ENCODE measurements at places on chromosomes 6 and 20.
A peak's percentile ranks its signal among the peaks of the same experiment; 100 is the strongest.

GRCh38 chr20:57964011-57964862, 254.4 kb upstream of the PMEPA1 start:
- no peak for DNase-seq

DNA sequence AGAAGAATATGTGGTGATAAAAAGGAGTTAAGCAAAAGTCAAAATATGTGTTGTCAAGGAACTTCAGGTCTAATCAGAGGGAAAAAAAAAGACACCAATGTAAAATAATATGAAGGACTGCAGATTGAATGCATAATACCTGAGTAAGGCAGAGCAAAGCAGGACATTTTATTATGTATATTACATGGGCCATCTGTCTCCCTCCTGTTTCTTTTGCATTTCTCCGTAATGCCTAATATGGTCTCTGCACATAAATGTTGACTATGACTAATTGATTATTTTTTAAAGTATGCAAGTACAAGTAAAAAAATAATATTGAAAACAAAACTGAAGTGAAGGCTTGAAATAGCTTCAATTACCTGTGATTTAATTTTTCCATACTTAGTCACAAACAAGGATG, 384.7 kb upstream of the MAN1A1 start:
- DNase-seq, result no peak

GRCh38 chr6:114339706-114340105, 3.1 kb downstream of the HS3ST5 start:
- DNase-seq, result no peak

DNA sequence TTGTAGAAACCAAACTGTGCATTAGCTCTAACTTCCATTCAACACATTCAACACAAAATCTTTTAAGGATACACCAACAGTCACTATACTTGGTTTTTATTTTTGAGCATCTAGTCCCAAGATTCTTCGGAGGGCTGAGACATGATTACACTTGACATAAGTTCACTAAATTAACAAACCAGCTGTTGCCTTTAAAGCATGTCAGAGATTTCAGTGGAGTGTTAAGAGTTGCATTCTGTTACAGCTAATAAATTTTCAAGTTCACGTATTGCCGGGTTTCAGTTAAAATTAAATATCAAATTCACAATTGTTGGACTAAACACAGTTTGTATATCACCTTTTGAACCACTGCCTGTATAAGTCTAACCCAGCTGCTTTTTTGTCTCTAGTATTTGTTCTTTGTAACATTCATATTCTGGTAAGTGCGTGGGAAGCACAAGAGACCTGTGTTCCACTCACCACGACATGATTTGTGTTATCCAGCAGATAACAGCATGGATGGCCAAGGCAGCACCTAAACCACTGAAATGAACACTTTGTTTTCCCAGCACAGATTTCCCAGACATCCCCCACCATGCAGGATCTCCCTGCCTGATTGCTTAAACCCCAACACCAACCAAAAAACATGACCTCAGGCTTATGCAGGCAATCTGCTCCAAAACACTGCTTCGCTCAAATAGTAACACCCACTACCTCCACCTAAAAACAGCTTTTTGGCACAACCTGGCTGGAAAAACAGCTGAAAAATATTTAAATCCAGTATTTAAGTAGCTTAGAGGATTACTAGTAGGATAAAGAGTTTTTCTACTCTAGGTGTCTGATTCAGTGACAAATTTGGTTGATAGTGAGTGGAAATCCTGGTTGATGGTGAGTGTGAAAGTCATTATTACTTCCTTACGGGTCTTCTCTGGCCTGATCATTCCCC, 286.5 kb upstream of the NT5E start:
- no peak for DNase-seq

DNA sequence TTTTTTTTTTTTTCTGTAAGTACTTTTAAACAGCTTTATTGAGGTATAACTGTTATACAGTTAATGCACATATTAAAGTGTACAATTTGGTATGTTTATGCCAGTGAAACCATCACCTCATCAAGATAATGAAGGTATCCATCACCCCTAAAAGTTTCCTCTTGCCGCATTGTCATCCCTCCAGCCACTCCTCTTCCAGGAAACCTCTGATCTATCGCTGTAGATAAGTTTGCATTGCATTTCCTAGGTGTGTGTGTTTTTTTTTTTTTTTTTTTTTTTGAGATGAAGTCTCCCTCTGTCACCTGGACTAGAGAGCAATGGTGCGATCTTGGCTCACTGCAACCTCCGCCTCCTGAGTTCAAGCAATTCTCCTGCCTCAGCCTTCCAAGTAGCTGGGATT, 3.1 kb downstream of the SLX4IP start:
- no peak for DNase-seq

- DNase-seq, result no peak
Observed at GRCh38 chr6:2547355-2547754, 203.4 kb downstream of the MYLK4 start.

GRCh38 chr20:32784369-32785080, 22.3 kb downstream of the DNMT3B start:
- no peak for DNase-seq

GRCh38 chr6:50840112-50840810, 21.6 kb downstream of the TFAP2B start:
- DNase-seq, result no peak

GRCh38 chr6:28335040-28335563, 846 bp downstream of the ZSCAN31 start:
- DNase-seq, result no peak

- no peak for DNase-seq
Observed at GRCh38 chr6:11766589-11767450, 11.8 kb downstream of the ADTRP start.

DNA sequence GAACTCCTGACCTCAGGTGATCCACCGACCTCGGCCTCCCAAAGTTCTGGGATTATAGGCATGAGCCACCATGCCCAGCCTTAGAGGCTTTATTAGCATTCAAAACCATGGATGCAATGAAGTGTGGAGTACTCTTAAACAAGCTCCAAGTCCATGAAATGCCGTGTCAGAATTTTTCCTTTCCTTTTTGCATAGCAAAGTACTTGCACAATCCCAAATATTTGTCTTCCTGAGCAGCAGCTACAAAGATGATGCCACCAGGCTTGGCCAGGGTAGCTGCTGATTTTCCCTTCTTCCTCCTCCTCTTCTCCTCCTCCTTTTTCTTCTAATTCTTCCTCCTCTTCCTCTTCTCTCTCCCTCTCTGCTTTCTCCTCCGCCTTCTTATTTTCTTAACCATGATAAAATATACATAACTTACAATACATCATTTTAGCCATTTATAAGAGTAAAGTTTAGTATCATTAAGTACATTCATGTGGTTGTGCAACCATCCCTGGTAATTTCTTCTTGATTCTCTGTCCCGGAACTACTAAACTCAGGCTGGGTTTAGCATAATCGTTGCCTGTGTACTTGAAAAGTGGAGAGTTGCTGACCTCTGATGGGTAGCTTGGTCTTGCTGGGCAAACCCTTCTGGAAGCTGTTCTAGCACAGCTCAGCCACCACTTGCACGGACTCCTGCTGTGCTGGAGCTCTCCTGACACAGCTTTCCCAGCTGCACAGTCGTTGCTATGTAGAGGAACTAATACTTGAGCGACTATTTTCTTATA, 20.3 kb downstream of the MUCL3 start:
- DNase-seq, result no peak

GRCh38 chr20:49541733-49542513, 26.0 kb downstream of the PTGIS start:
- DNase-seq, result peak; percentile 8

GRCh38 chr6:79872986-79873385, 74.4 kb downstream of the ELOVL4 start:
- no peak for DNase-seq

GRCh38 chr6:83459663-83460062, 28.8 kb upstream of the ME1 start:
- no peak for DNase-seq

DNA sequence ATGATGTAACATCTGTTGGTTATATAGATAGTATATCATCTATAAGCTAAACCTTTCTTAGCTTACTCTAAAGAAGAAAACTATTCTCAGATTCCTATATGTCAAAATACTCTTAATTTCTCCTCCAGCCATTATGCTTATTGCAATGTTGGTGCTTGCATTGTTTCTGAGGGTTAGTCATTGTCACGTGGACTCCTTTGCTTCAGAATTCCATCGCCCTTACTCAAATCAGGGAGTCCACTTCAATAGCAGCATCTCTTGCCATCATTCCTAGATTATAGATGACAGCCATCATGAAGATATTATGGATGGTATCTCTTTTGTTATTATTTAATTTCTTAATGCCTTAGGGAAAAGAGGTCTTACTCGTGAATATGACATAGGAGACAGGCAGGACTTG, 776.1 kb downstream of the TENT5A start:
- DNase-seq, result no peak

GRCh38 chr6:44178424-44179071, 19.9 kb downstream of the CAPN11 start:
- no peak for DNase-seq

DNA sequence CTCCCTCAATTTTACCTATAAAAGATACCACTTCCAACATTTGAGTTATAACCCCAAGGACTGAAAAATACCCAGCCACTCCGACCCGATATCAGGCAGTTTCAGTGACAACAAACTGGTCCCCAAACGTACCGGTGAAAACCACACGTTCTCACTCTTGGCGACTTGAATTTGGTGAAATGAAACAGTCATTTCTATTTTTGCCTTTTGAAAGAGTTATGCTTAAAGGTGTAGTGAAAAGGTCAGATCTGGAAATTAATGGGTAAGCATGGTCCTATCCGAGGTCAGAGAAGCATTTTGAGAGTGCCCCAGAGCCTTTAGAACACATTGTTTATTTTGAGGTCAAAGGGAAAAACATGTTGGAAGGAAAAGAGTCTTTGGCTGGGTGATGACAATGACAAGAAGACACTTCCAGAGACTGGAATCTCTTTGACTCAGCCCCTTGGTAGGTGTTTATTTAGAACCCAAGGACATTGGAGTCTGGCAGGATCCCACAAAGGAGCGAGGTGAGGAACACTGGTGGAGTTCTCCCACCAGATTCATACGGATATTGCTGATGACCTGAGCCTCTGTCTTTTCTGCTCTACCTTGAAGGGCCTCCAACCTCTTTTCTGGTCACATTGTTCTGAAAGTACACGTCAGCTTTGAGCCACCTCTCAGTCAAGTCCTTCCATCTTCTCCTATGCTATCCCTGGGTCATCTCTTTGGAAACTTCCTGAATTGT, 235.0 kb downstream of the GMPR start:
- DNase-seq, result no peak

DNA sequence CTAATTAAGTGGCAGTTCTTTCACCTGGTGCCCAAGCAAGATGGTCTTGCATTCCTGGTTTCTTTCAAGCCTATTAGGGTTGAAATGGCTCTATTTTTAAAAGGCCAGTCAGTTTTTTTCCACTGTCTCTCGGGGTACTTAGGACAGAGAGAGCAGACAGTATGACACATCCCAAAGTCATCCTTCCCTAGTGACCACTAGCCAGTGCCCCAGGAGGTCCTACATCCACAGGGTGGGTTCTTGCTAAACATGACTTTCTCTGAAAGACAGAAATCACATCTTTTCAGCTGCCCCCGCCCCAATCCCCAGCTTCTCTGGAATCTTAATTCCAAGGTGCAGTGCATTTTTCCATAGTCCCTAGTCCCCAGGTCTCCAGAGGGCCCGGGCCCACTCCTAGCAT, 192.4 kb downstream of the SLC24A3 start:
- DNase-seq, result no peak

DNA sequence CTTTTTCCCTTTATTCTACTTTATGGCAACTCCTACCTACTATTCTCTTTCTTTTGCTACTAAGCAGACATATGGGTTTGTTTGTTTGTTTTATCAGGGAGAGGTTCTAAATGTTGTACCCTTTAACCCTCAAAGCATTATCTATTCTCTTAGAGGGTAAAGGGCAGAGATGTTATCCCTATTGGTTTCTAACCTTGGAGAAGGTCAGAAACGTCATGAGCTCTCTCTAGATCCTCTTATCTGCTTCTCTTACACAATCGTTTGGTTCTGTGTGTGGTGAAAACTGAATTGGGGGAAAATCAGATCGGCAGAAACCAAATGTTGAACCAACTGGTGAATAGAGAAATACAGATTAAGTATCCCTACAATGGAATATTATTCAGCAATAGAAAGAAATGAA, 6.4 kb upstream of the MPC1 start:
- no peak for DNase-seq

DNA sequence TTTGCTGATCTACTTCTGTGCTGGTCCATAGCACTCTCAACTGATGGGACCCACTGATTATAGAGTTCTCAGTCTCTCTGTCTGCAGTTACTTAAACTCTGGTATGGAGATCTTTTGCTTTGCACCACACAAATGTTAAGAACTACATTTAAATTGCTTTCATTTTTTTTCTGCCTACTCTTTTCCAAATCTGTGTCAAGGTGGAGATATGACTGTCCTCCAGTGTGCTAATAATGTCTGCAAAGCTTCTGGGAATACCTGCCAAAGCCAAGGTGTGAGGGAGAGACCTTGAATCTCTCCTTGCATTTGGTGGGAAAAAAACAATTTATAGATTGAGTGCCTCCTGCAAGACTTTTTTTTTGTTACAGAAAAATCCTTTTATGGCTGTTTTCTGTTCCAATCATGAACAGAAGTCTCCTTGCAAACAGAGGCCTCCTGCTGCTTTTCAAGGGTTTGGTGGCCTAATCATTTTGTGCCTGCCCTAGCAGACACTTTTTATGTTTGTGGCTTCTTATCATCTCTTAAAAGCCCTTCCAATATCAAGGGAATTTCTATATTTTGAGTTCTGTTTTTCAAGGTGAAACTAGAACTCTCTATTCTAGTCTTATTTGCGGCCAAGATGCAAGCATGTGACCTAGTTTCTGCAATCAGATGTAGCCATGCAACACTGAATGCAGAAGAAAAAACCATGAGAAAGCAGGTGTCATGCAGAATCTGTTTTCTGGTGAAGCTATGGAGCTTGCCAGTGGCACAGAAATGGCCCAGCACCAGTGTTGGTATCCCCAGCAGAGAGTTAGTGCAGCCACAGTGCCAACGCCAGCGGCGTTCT, 23.2 kb upstream of the AKIRIN2 start:
- no peak for DNase-seq

DNA sequence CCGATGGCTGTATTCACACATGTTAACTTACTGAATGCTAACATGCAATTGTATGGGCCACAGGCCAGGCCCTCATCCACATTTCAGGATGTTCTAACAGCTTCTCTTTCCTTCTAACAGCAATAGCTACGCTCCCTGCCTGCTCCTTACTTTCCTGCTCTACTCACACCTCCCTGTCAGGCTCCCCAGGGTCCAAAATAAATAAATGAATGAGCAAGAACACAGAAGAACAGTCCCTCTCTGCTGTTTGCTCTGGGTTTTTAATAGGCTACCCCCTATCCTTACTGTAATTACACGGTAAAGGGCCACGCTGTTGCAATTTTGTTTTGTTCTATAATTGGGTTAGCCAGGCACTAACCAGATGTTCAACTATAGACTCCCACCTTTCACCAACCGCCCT, 135.6 kb downstream of the GMDS start:
- DNase-seq, result no peak

All from T-cell (primary cell).